ENCODE measurements at places on chromosomes 11 and 22.

DNA sequence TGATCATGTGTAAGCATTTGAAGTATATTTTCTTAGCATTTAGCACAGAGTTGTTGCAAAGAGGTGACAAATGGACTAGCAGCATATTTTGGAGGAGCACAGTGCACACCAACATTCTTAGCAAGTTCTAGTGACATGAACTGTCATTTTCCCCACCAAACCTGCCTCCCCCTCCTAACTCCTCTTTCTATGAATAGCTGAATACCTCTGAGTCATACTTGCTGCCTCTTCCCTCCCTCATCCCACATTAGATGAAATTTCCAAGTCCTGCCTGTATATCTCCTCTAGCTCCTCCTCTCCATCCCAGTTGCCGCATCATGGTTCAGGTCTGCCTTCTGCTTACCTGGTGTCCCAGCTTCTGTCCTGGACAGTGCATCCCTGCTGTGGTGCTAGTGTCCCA lies 7.2 kb downstream of the OSBP2 start:
- no peak for DNase-seq

GRCh38 chr22:24566899-24567511 lies 11.2 kb downstream of the SNRPD3 start:
- DNase-seq, result no peak

GRCh38 chr11:72010529-72011233 lies 12.0 kb downstream of the IL18BP start:
- no peak for DNase-seq

DNA sequence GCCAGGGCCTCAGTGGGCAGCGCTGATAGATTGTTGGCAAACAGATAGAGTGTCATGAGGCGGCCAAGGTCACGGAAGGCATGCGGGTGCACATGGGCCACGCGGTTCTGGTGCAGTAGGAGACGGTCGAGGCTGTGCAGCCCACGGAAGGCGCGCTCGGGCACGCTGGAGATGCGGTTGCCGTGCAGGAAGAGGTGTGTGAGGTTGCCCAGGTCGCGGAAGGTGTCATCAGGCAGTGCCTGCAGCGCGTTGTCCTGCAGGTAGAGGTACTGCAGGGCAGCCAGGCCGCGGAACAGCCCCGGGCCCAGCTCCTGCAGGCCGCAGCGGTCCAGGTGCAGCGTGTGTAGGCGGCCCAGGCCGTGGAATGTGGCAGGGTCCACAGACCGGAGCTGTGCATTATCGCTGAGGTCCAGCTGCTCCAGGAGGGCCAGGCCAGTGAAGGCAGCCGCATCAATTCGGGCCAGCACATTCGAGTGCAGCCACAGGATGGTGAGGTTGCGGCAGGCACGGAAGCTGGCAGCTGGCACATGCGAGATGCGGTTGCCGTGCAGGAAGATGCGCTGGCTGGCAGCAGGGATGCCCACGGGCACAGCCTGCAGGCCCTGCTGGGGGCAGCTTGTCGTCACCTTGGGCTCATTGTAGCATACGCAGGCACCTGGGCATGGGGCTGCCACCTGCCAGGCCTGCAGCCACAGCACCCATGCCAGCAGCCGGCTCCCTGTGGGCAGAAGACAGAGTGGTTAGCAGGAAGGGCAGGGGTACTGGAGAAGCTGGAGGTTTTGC lies 25.5 kb downstream of the RTN4R start:
- no peak for DNase-seq

DNA sequence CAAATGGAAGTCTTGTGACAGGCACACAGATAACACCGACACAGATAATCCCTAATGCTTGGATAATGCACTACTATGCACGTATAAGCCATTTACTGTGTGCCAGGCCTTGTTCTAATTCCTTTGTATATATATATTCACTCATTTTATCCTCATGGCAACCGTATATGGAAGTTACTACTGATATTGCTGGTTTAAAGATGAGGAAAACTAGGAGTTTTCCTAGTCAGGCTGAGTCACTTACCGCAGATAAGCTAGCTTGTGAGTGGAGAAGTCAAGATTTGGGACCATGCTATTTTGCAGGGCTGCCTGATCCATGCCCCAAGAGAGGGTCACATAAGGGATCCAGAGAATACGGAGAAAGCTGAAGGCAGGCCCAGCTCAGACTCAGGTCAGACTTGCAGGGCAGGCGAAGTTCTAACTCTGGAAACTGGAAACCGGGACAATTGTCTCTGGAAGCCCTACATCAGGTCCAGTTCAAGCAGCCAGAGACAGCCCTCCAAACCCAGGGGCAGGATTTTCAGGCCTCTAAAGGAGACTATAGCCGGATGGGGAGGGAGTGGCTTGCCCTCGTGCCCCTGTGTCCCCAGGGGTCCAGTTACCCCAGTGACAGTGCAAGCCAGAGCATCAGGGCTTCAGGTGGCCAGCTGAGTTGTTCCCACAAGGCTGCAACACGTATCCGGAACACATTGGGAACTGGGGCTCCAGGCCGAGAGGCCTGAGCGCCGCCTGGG lies 534.8 kb downstream of the INSC start:
- no peak for DNase-seq

DNA sequence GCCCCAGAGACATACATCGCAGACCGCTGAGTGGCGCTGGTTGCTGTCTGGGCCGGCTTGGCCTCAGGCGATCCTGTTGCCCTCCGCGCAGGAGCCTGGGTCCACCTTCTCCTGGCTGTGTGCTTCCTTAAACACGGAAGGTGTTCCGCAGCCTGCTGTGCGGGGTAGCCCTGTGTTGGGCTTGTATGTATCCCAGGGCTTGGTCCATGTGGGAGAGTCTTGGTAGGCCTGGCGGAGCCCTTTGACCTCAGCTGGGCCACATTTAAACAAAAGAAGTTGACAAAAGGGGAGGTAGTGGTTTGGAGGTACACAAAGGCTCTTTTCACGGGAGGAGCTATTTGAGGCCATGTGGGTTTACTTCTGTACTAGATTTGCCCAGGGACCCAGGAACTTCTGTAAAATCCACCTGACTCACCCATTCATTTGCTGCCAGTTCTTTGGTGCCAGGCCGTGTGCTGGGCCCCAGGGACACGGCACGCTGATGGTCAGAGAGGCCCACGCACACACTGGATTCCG lies 11.0 kb upstream of the GRAMD4 start:
- DNase-seq, result no peak

DNA sequence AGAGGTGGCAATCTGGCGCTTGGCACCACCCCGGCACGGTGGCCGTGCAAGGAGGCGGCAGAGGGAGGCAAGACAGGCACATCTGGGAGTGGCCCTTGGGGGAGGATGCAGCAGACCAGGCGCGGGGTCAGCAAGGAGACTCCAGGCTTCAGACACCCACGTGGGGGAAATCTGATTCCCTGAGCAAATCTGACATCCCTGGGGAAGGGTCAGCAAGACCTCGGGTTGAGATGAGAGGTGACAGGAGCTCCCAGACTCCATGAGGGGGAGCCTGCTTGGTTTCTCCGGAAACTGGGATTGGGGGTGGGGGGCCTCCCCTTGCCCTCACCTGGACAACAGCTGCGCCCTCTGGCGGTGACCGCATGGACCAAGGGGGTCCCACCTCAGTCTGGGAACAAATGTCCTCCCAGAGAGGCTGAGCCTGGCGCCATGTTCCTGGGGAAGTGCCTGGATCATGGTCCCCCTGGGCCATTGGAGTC lies 4.0 kb upstream of the RCOR2 start:
- no peak for DNase-seq

GRCh38 chr22:46086577-46087335 lies 63.6 kb upstream of the PPARA start:
- DNase-seq, result no peak

DNA sequence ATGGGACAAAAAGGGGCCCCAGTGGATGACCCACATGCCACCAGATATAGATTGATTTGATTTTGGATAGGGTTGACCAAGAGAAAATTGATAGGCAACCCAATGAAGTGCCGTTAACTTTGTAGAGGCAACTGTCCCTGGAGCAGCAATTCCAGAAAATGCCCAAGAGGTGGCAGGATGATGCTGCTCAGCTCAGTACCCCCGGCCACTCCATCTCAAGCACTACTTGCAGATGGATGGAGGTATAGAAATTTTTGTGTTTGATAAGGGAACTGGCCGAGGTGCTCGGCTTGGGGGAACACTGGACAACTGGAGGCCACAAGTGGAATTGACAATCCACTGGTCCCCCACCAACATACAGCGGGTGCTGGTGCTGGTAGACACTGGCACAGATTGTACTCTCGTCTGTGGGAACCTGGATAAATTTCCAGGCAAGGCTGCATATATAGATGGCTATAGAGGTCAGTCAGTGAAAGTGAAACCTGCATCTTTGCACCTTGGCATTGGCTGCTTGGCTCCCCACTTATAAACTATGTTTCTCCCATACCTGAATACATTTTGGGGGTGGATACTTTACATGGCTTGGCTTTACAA lies 86.3 kb downstream of the CCDC83 start:
- peak; percentile 32 for DNase-seq

- DNase-seq, result no peak
These were observed 91.4 kb upstream of the BIRC3 start for GRCh38 chr11:102225689-102226568.

- no peak for DNase-seq
These were observed 72.7 kb downstream of the TRIM29 start for GRCh38 chr11:120065176-120065575.

GRCh38 chr11:55655096-55655495 lies 6.9 kb upstream of the OR4C6 start:
- no peak for DNase-seq

GRCh38 chr11:106177311-106177710 lies 99.8 kb downstream of the AASDHPPT start:
- no peak for DNase-seq

GRCh38 chr22:23315341-23315917 lies 135.1 kb downstream of the BCR start:
- peak; percentile 63 for DNase-seq

DNA sequence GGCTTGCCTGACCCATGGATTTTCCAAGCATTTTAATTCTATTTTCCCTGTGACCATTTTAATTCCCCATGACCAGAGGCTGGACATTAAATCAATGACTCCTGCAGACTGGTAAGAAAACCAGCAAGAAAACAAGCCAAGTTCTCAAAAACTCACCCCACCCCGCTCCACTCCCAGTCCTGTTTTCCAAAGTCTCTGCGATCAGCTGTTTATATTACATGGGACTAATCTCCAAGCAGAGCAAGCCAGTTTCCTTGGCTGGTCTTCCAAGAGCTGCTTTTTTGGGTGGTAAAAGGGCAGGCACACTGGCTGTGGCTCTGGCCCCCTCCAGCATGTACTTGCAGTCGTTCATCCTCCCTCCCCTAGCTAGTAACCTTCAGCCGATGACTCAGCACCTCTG lies 97.9 kb downstream of the RRAS2 start:
- DNase-seq, result no peak

DNA sequence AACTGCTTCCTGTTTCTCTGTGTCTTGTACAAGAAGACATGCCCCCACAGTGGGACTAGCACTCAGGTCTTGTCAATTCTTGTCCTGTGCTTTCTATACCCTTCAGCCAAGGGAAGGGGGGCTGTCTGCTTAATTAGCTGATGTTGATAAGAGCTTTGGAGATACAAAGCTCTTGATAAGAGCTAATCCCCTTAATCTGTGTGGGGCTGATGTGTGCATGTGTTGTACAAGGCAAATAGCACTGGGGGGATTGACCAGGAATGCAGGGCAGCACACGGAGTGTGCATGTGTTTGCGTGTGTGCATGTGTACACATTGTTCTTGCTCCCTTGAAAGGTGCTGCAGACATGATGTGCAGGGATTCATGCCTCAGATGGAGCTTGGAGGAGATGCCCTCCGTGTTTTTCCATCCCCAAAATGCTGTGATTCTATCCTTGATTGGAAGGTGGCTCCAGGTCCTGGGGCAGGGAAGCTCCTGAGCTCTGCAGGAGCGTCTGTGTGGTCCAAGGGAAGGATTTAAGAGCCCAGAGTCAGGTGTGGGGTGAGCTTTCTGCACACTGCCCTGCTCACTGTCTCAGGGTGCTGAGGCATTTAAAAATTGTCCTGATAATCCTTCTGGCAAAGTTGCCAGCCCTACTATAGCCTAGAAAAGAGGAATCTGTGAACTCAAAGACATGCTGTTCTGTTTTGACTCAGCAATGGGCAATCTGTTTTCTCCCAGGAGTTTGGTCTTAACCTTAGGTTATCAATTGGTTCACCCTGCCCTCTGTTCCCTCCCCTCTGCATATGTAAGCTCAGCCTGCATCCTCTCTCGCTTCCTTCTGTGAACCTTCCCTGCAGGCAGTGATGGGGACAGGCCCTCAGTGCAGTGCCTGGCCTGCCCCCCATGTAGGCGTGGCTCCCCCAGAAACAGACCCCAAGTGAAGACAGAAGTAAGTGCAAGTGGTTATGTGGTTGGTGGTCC lies 102.0 kb downstream of the GRIK4 start:
- DNase-seq, result no peak

GRCh38 chr11:121497176-121497998 lies 44.6 kb upstream of the SORL1-AS1 start:
- no peak for DNase-seq

DNA sequence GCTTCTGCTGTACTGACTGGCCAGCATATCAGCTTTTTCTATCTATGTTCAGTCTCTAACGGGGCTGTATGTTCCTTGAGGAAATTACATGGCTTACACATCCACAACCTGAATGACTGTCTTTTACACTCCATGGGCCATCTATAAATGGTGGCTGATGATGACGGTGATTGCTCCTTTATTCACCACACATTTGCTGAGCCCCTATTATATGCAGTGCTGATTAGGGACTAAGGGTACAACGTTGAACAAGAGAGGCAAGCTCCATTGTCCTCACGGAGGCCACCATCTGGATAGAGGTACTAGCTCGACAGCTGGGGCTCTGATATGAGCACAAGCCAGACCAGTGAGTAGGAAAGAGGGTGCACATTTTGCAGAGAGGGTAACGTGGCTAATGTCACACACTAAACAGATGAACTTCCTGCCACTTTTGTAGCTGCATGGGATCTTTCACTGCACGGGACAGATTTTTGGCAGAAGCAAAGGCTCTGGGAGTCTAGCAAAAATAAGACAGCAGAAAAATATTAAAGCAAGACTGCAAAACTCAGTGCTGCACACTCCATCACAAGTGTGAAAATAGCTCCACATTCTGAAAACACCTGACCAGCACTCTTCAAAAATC lies 30.6 kb downstream of the DRD2 start:
- no peak for DNase-seq

DNA sequence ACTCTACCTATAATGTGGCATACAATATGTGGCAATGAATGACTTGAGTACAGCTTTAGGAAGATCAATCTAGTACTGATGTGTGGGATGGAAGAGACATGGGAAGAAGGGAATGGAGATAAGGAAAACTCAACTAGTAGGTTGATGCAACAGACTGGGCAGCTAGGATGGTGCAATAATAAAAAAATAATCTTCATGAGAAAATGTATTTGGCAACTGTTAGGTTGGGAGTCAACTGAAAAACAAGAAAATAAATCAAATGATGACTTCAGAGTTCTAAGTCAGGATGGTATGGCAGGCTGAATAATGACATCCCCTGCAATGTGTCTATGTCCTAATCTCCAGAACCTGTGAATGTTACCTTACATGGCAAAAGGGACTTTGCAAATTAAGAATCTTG lies 236.8 kb upstream of the PITPNB start:
- no peak for DNase-seq

- DNase-seq, result no peak
These were observed 831.5 kb downstream of the TBC1D22A start for GRCh38 chr22:47593911-47594311.

DNA sequence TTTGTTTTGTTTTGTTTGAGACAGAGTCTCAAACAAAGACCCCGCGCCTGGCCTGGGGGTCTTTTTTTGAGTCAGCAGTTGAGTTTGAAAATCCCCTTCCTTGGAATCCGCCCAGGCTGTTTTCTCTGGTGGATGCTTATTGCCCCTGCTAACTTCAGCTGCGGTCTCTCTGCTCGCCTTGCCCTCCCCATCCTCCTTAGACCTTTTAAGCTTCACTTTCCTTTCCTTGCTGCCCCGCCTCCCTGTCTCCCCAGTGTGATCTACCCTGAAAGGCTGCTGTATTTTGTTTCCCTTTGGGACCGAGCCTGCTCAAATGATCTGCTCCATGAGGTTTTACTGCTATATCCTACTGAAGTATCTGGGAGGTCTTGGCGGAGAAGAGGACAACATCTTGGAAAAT lies 2.5 kb downstream of the USP18 start:
- no peak for DNase-seq

All from stimulated activated CD4-positive, alpha-beta T cell treated with anti-CD3 and anti-CD28 coated beads, Interleukin-2, amount 100 ng/mL, for 48 hours (primary cell).